ENCODE measurements at places on chromosomes 3 and 15.

DNA sequence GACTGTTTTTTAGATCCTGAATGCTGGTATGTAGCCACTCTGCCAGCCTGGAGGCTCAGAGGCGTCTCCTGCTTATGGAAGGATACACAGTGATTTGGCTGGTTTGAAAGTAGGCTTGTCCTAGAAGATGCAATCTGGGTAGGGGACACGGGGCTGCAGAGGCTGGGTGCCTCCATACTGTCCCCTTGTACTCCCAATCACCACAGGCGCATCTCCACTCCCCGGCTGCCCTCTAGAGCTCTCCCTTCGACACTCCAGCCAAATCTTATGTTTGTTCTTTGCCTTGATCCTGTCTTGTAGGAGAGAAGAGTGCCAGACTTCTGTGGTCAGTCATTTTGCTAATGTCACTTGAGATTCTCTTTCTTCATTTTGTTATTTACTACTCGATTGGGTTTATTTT is 168.8 kb upstream of the THRB start:
- DNase-seq: no peak

DNA sequence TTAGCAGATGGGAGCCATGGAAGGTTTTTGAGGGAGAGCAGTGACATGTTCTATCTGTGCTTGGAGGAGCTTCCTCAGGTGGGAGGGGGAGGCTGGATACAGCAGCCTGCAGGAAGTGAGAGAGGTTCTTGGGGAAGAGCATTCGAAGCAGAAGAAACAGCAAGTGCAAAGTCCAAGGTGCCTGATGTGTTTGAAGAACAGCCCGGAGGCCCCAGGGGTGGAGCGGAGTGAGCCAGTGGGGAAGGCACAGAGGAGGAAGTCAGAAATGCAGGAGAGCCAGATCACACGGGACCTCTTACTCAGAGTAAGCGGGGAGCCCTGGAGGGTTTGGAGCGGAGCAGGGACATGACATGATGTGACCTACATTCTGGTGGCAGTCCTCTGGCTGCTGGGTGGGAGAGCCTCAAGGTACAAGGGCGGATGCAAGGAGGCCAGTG is 10.8 kb downstream of the ITGA11 start:
- no peak for DNase-seq

- no peak for DNase-seq
Measured at GRCh38 chr3:173351886-173352285, 45.7 kb upstream of the NLGN1 start.

GRCh38 chr3:54967731-54968161 is 39.9 kb upstream of the LRTM1 start:
- no peak for DNase-seq

GRCh38 chr15:96340598-96341512 is 10.4 kb downstream of the NR2F2 start:
- DNase-seq: no peak

DNA sequence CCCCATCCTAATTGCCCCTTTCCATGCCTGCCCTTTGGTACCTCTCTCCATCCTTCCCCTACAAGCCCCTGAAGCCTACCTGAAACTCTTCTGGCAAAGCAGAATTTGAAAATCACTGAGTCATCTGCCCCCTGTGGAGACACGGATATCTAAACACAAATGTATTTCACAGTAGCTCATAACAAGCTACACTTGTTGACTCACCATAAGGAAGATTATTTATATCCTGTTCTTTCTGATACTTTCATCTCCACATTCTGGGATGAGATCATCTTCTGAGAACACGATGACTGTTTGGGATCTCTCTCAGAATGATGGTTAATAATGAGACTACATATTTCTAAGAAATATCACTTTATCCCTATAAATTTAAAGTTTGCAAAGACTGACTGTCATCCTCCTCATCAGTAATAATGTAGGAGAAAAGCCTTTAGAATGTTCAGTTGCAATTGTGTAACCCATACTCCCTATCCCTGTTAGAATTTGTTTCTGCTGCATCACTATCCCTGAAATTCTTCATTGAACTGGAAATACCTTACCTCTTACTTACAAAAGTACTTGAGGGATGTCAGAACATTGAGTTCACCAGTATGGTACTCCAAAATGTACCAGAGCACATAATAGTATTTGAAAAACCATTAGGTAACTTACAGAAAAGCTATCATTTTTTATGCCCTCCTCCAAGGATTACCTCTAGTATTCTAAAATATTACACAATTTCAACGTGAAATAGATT is 116.1 kb upstream of the IL12A start:
- no peak for DNase-seq

DNA sequence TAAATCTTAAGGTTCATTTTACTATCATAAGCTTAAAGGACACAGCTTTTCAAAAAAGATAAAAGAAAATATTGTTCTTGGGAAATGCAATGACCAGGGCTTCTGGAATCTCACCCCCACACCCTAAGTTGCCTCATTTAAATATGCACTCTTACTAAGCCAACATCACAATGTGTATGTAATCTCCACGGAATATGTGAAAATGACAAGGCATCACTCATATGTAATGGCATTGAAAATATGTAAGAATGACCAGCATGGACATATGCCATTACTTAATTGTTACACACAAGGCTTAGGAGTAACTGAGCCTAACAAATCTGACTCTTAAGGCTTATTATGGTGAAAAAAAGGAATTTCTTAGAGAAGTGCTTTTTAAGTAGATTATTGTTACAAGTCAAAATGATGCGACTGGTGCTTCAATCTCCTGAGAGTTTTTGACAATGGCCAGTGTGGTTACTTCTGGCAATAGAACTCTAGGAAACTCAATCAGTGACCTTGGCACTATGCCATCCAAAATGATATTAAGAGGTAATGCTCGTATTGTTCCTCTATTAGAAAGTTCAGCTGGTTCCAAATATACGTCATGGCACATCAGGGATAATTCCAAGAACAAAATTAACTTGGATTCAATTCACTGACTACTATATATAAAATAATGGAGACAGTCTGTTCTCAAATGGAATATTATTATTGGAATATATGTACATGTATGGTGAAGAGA is 290.0 kb upstream of the PLSCR5 start:
- DNase-seq: no peak

DNA sequence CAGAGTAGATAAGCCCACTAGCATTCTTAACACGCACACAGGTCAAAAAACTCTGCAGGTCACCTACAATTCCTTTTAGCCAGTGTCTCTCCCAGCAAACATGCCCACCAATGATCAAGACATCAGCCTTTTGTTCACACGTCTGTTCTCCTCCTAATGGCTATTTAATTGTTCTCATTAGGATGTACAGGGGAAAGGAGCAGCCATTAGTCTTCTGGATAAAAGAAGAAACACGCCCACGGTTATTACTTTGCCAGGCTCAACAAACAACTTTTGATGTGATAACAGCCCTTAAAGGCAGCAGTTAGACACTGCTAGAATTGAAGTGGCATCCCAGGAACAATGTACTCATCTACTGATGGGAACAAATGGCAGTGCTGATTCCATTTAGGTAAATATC is 108.8 kb downstream of the NTRK3 start:
- DNase-seq: no peak

DNA sequence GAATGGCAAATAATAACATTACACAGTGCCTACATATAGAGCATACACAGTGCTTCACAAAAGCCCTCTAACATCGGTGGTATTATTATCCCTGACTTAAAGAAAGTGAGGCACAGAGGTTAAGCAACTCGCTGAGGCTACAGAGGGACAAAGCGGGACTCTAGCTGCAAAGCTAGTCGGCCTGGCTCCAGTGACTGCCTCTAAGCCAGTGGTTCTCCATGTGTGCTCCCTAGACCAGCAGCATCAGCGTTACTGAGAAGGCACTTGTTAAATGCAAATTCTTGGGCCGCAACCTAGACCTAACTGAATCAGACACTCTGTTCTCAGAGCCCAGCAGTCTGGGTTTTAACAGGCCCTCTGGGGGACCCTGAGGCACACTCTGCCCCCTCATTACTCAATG is 33.1 kb upstream of the LIPC start:
- no peak for DNase-seq

DNA sequence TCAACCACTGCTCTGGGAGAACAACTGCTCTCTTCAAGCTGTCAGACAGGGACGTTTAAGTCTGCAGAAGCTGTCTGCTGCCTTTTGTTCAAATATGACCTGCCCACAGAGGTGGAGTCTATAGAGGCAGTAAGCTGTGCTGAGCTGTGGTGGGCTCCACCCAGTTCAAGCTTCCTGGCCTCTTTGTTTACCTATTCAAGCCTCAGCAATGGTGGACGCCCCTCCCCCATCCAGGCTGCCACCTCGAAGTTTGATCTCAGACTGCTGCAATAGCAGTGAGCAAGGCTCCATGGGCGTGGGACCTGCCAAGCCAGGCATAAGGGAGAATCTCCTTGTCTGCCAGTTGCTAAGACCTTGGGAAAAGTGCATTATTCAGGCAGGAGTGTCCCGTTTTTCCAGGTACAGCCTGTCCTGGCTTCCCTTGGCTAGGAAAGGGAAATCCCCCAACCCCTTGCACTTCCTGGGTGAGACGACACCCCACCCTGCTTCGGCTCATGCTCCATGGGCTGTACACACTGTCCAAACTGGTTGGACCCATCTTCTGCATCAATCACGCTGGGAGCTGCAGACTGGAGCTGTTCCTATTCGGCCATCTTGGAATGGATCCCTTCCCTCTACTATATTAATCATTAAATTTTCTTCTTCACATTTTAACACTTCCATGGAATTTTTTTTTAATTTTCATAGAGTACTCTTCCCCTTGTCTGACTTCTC is 167.0 kb upstream of the UBE2E2 start:
- no peak for DNase-seq

DNA sequence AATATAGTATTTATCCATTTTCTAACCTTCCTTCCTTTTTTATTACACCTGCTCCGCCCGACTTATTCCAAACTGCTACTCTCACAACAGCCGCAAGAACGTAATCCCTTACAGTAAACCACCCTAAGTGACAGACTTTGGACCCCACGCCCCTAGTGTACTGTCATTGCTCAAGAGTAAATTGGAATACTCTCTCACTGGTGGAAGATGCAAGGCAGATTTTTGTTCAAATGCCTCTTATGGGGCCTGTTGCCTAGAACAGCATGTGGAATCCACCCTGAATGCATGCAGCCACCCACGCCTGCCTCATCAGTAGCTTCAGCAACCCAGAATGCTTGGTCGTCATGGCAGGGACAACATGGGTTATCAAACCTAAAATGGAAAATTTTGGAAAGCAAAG is 226.2 kb upstream of the ST8SIA2 start:
- DNase-seq: no peak

DNA sequence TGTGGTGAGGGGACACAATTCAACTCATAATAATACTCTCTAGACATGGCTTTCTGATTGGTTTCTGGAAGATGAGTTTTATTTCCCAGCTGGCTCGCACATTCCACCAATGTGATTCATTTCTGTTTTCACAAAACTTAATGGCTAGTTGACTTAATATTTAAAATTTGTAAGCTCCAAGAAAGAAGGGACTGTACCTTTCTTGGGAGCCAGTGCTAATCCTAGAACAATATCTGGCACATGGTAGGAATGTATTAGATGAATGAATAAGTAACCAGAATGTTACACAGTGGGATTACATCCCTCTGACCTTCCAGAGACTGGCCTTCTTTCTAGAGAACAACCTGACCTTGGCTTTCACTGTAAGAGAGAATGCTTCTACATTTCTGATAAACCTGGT is 262.8 kb downstream of the RORA start:
- DNase-seq: no peak

DNA sequence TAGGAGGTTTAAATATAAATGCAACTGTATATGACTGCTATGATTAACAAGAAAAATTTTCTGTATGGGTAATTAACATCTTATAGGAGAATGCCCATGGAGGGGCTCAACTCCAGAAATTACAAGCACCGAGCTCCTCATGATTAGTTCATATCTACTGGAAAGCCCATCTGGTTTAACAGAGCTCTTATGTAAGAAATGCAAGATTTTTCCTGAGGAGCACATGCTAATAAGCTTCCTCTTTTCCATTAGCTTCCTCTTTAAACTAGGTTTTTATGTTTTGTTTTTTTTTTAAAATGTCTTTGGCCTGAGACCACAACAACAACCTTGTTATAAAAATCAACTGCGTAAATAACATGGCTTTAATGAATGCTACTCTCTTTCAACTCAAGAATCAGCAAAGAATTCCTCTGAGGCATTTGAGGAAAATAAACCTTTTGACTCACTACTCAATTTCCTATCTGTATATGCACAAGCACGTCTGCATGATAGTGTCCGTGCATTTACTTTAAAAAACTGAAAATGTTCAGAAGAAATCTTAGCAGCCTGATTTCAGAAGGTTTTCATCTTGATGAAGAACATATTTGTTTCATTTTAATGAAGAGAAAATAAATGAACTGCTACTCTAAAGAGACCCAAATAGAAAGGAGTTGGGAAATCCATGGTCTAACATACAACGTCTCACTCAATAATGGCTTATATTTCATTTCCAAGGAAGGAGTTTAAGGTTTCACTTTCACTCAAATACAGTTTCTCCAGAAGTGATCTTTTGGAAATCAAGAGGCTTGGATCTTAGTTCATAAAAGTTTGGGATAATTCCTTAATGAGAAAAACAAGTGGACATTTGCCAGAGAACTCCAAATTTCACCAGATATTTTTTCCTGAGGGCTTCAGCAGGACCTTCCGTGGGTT is 180.8 kb downstream of the KCNAB1 start:
- DNase-seq: no peak

- no peak for DNase-seq
Measured at GRCh38 chr3:160856450-160856849, 100.4 kb downstream of the PPM1L start.

DNA sequence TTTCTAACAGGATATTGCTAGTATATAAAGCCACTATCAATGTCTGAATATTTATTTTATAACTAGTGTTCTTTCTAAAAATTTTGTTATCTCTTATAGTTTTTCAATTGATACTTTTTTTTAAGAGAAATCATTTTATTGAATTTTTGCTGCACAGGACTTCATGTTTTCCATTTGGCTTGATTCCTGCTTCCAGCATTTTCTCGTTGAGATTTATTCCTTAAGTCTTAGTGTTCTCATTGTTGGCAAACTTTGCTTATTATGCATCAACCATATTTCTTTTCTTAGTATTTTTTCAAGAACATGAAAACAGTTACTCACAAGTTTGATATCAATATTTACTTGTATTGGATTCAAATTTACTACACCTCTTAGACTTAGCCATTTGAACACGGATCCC is 113.4 kb downstream of the UNC13C start:
- no peak for DNase-seq

GRCh38 chr15:71648095-71648494 is 162.3 kb upstream of the NR2E3 start:
- no peak for DNase-seq

DNA sequence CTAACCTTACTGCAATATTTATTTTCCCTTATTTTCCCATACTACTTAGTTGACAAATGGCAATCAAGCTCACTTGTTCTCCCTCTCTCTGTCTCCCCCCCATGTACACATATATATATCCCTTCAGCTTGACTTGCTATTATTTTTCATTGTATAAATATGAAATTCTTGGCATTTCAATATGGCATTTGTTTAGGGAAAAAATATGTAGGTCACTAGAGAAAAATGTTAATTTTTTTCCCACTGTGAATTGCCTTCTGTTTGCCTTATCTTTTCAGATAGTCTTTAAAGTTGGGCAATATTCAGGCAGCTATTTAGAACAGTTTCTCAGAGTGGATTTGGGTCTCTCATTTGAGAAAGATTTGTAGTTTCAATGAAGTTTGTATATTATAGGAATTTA is 62.8 kb upstream of the UTS2B start:
- no peak for DNase-seq

GRCh38 chr3:15064299-15064834 is 748 bp downstream of the MRPS25 start:
- no peak for DNase-seq

GRCh38 chr3:188296761-188297612 is 143.0 kb downstream of the LPP start:
- no peak for DNase-seq

- no peak for DNase-seq
Measured at GRCh38 chr3:62462104-62462762, 88.9 kb upstream of the FEZF2 start.

All from activated CD4-positive, alpha-beta T cell treated with anti-CD3 and anti-CD28 coated beads, Interleukin-2, amount 50 U/mL, for 1 hour (primary cell).